ENCODE measurements at places on chromosomes 11 and 22. TPM values are rescaled to one million over a fixed set of nuclear protein-coding genes. Genes with fewer than 3 reads are reported as not detected.
A peak's percentile ranks its signal among the peaks of the same experiment; 100 is the strongest.

GRCh38 chr11:66857234-66857926 lies 516 bp downstream of the LRFN4 start:
- no peak overlapping the region for H3K27ac ChIP-seq
- H3K4me3 ChIP-seq = peak overlapping the region; percentile 66
- H3K36me3 ChIP-seq = no peaks in the 10 kb centered on the region
- peaks cover 8% of the 10 kb centered on the region for H3K4me1 ChIP-seq
- DNase-seq = no peak

GRCh38 chr11:70226967-70227366 lies 23.9 kb downstream of the FADD start:
- no peak overlapping the region for H3K27ac ChIP-seq
- no peak for DNase-seq
- H3K4me3 ChIP-seq = no peak overlapping the region
- no peaks in the 10 kb centered on the region for H3K36me3 ChIP-seq

Gene GRK3
- total RNA-seq = 8.5 TPM

GRCh38 chr22:49214976-49215375 lies 612.7 kb downstream of the BRD1 start:
- no peak overlapping the region for H3K27ac ChIP-seq
- no peak for DNase-seq
- H3K4me1 ChIP-seq = no peaks in the 10 kb centered on the region
- H3K27me3 ChIP-seq = peaks cover 75% of the 10 kb centered on the region
- H3K36me3 ChIP-seq = peaks cover 24% of the 10 kb centered on the region

- H3K27me3 ChIP-seq = no peaks in the 10 kb centered on the region
- peaks cover 13% of the 10 kb centered on the region for H3K4me1 ChIP-seq
- H3K36me3 ChIP-seq = peaks cover 63% of the 10 kb centered on the region
- peak overlapping the region; percentile 8 for H3K27ac ChIP-seq
- DNase-seq = no peak
- no peak overlapping the region for H3K4me3 ChIP-seq
Observed at GRCh38 chr11:73810637-73811036, 23.0 kb downstream of the MRPL48 start.

Gene SLCO2B1
- total RNA-seq = 2.3 TPM

DNA sequence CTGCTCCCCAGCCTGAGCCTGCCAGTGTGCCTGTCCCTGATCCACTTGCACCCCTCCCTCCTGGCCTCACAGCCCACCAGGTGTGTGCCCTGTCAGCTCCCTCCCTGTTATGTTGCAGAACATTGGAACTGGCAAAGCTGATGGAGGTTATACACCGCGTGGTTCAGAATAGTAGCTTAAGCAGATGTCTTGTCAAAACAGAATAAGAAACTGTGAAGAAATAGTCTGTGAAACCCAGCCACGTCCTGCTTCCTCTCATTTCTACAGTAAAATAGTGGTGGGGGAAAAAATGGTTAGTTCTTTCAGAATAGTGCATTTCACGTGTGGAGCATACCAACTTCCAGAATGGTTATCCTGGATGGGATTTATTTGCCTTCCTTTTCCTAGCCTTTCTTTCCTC lies 161.2 kb upstream of the NAV2 start:
- no peak for DNase-seq
- no peaks in the 10 kb centered on the region for H3K27me3 ChIP-seq
- no peak overlapping the region for H3K4me3 ChIP-seq
- H3K4me1 ChIP-seq = no peaks in the 10 kb centered on the region
- no peaks in the 10 kb centered on the region for H3K36me3 ChIP-seq

Gene GAS2L1
- total RNA-seq = not detected

Gene AIFM3
- 0.47 TPM for total RNA-seq

GRCh38 chr11:10566257-10566957 lies 2.1 kb downstream of the LYVE1 start:
- H3K4me1 ChIP-seq = peaks cover 8% of the 10 kb centered on the region
- H3K27me3 ChIP-seq = peaks cover 1% of the 10 kb centered on the region
- H3K27ac ChIP-seq = no peak overlapping the region
- H3K36me3 ChIP-seq = no peaks in the 10 kb centered on the region
- H3K4me3 ChIP-seq = no peak overlapping the region
- no peak for DNase-seq

- no peak for DNase-seq
- no peak overlapping the region for H3K27ac ChIP-seq
- H3K36me3 ChIP-seq = peaks cover 2% of the 10 kb centered on the region
- no peak overlapping the region for H3K4me3 ChIP-seq
- H3K4me1 ChIP-seq = no peaks in the 10 kb centered on the region
Observed at GRCh38 chr22:32926600-32926999, 125.1 kb downstream of the TIMP3 start.

DNA sequence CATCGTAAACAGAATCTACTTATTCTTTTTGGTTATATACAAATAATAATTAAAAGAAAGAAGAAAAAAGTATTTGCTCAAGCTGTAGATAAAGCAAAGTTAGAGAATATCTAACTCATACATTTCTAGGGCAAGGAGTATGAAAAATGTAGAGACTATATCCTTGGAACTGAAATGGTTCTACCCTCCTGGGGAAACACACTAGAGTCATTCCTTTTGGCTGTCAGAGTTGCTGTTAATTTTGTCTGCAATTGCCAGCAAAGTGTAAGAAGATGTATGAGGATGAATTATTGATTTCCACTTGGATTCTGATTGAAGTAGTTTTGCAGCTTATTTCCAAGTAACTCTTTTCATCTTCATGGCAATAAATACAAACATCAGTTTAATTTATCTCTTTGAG lies 69.1 kb downstream of the SLC17A6 start:
- H3K4me1 ChIP-seq = no peaks in the 10 kb centered on the region
- no peaks in the 10 kb centered on the region for H3K27me3 ChIP-seq
- no peaks in the 10 kb centered on the region for H3K36me3 ChIP-seq
- no peak overlapping the region for H3K27ac ChIP-seq
- no peak overlapping the region for H3K4me3 ChIP-seq

GRCh38 chr11:1564535-1565172 lies 7.4 kb downstream of the DUSP8 start:
- no peaks in the 10 kb centered on the region for H3K27me3 ChIP-seq
- peaks cover 15% of the 10 kb centered on the region for H3K4me1 ChIP-seq
- no peak overlapping the region for H3K4me3 ChIP-seq

Gene RIMBP3B
- 2.4 TPM for total RNA-seq

DNA sequence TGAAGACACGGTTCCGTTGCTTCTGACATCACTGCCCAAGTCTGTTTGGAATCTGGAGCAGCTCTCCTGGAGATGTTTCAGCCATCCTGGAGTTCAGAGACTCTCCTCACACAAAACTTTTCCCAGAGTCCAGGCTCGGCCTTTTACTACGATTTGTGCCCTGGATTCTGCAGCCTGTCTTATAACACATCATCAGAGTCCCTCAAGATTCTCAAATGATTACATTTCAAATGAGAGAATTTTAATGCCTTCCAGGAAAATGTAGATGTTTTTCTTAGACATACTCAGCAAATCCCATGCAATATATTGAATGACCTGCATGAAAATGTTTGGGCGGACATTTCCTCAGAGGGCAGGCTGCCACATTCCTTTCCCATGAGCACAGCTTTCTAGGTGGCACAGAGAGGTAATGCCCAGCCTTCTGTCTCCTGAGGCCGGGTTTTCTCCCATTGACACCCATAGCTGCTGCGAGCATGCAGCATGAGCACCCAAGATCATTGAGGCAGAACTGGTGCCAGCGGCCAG lies 129.1 kb downstream of the SNX19 start:
- DNase-seq = no peak
- H3K36me3 ChIP-seq = no peaks in the 10 kb centered on the region
- no peak overlapping the region for H3K27ac ChIP-seq
- no peak overlapping the region for H3K4me3 ChIP-seq
- H3K4me1 ChIP-seq = no peaks in the 10 kb centered on the region
- H3K27me3 ChIP-seq = peaks cover 14% of the 10 kb centered on the region

DNA sequence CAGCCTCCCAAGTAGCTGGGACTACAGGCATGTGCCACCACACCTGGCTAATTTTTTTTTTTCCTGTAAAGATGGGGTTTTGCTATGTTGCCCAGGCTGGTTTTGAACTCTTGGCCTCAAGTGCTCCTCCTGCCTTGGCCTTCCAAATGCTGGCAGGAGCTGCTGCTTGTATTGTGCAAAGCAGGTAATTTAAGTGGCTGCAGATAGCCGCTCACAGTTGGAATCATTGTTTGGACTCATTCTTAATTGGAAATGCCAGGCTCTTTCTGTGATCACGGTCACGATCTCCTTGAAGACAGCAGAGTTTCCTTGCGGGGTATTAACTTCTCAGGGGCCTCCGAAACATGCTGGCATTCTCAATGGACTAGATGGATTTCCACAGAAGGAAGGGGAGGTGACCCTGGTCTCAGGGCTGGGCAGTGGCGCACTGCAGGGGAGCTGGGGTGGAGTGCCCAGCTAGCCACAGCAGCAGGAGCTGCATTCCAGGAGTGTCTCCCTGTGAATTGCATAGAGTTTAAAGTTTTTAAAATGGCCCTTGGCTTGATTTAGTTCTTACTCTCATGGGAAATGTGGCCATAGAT lies 136.1 kb downstream of the MORC2 start:
- no peak for DNase-seq
- no peaks in the 10 kb centered on the region for H3K4me1 ChIP-seq
- no peaks in the 10 kb centered on the region for H3K36me3 ChIP-seq
- H3K27ac ChIP-seq = no peak overlapping the region
- peaks cover 7% of the 10 kb centered on the region for H3K27me3 ChIP-seq
- H3K4me3 ChIP-seq = no peak overlapping the region

Gene MISFA
- 0.47 TPM for total RNA-seq

Gene SERPING1
- not detected for total RNA-seq

Gene SPON1
- 18.9 TPM for total RNA-seq

Gene TUG1
- total RNA-seq = 170 TPM

DNA sequence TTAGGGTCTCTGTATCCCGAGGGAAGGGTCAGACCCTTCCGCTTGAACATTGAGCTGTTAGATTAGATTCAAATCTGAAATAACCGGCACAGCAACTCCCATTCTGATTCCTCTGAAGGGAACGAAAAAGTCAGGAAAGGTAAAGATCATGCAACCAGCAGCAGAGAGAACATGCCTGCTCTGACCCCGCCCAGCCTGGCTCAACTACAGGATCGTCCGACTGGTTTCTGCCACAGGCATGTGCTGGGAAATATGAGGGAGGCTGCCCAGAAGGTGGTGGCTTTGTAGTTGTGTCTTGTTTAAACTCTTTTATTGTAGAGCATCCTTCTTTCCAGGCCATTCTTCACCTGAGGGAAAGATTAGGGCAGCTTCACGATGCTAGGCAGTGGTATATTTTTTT lies 5.0 kb upstream of the MTNR1B start:
- no peak overlapping the region for H3K4me3 ChIP-seq
- DNase-seq = no peak
- peaks cover 15% of the 10 kb centered on the region for H3K27me3 ChIP-seq
- no peaks in the 10 kb centered on the region for H3K36me3 ChIP-seq
- H3K27ac ChIP-seq = no peak overlapping the region
- no peaks in the 10 kb centered on the region for H3K4me1 ChIP-seq
